Parietal lobe (tissue), 2 donors: ENCODE measurements at places on chromosomes 3 and 15. TPM values are rescaled to one million over a fixed set of nuclear protein-coding genes. Genes with fewer than 3 reads are reported as not detected.

The SUSD5 gene
- total RNA-seq = 2.5 TPM

The SHC4 gene
- total RNA-seq = 7.2 TPM

The SST gene
- total RNA-seq = 16.6 TPM

The HYAL1 gene
- 2.8 TPM for total RNA-seq

The ACAA1 gene
- 40.7 TPM for total RNA-seq

The GOLGA8J gene
- not detected for total RNA-seq

The ZBTB20 gene
- 164 TPM for total RNA-seq

The NEIL1 gene
- total RNA-seq = 63.9 TPM

The RGMA gene
- total RNA-seq = 16.6 TPM

The MFAP1 gene
- 21.0 TPM for total RNA-seq

The COPS2 gene
- 79.5 TPM for total RNA-seq

The TP63 gene
- total RNA-seq = 0.63 TPM

The LMAN1L gene
- total RNA-seq = not detected

The ITIH1 gene
- total RNA-seq = not detected

The TICRR gene
- 6.6 TPM for total RNA-seq

The ZNF609 gene
- 60.1 TPM for total RNA-seq

The NPTN gene
- 129 TPM for total RNA-seq

The PROS1 gene
- total RNA-seq = 9.4 TPM

The EPHA6 gene
- total RNA-seq = 78.9 TPM

The TRIM71 gene
- 3.8 TPM for total RNA-seq

The CHRM5 gene
- total RNA-seq = 0.63 TPM

The CORO2B gene
- 52.9 TPM for total RNA-seq

The CADM2 gene
- 120 TPM for total RNA-seq

The CYP1A2 gene
- total RNA-seq = not detected

The CLRN1 gene
- not detected for total RNA-seq

The KNG1 gene
- not detected for total RNA-seq

The IQCF5 gene
- not detected for total RNA-seq

The ALDH1L1 gene
- 2.8 TPM for total RNA-seq

The NPAP1 gene
- 0.94 TPM for total RNA-seq

The LDHAL6B gene
- total RNA-seq = not detected

The AP3B2 gene
- 104 TPM for total RNA-seq

The XPC gene
- 26.3 TPM for total RNA-seq

The CRTC3 gene
- total RNA-seq = 41.6 TPM

The CTDSPL gene
- total RNA-seq = 20.7 TPM

The ADAMTS7 gene
- 26.3 TPM for total RNA-seq

The CPA3 gene
- not detected for total RNA-seq

The STAB1 gene
- 11.9 TPM for total RNA-seq

The NDN gene
- 57.9 TPM for total RNA-seq

The TIMMDC1 gene
- total RNA-seq = 30.0 TPM

The RTF1 gene
- 61.7 TPM for total RNA-seq

The POLQ gene
- 3.8 TPM for total RNA-seq

The CSPG5 gene
- total RNA-seq = 102 TPM
